NCI-H460 (cell line): ENCODE measurements at places on chromosomes 13 and 19. TPM values are rescaled to one million over a fixed set of nuclear protein-coding genes. Genes with fewer than 3 reads are reported as not detected.

Gene MEIOSIN
- total RNA-seq, result not detected in 2 replicates

Gene KPTN
- 4.0 and 4.1 TPM in 2 replicates for total RNA-seq

Gene CLIP3
- 0.27 and 0.35 TPM in 2 replicates for total RNA-seq

Gene CEACAM7
- not detected in 2 replicates for total RNA-seq

Gene MATK
- total RNA-seq, result not detected in 2 replicates

Gene TDRD12
- not detected in 2 replicates for total RNA-seq

Gene RXFP2
- total RNA-seq, result 0.06 and 0.12 TPM in 2 replicates

Gene NKPD1
- 0.07 TPM in 1 of 2 replicates, not detected in the other for total RNA-seq

Gene TMEM221
- 0.10 TPM in 1 of 2 replicates, not detected in the other for total RNA-seq

Gene MEIS3
- total RNA-seq, result 5.3 and 7.0 TPM in 2 replicates

Gene ZNF610
- total RNA-seq, result 3.2 and 6.0 TPM in 2 replicates

Gene LAIR1
- not detected in 2 replicates for total RNA-seq

Gene MAB21L1
- not detected in 2 replicates for total RNA-seq

Gene FAM216B
- total RNA-seq, result 2.0 and 2.2 TPM in 2 replicates

Gene KL
- total RNA-seq, result 0.05 TPM in 1 of 2 replicates, not detected in the other

Gene ZNF558
- 16.9 and 23.2 TPM in 2 replicates for total RNA-seq

Gene PRTN3
- 0.50 and 1.4 TPM in 2 replicates for total RNA-seq

Gene COG3
- total RNA-seq, result 17.3 and 19.8 TPM in 2 replicates

Gene SLC46A3
- 4.2 and 5.0 TPM in 2 replicates for total RNA-seq

Gene SELENOV
- not detected in 2 replicates for total RNA-seq

Gene RB1
- total RNA-seq, result 31.7 and 33.0 TPM in 2 replicates

Gene TPTE2
- not detected in 2 replicates for total RNA-seq

Gene POU2F2
- 0.02 TPM in 1 of 2 replicates, not detected in the other for total RNA-seq

Gene LILRB1
- not detected in 2 replicates for total RNA-seq
